ENCODE measurements at places on chromosomes 12 and 14. TPM values are rescaled to one million over a fixed set of nuclear protein-coding genes. Genes with fewer than 3 reads are reported as not detected.

The BDKRB2 gene
- 0.69 TPM for total RNA-seq

The GALNT9 gene
- total RNA-seq: 28.6 TPM

The BBOF1 gene
- total RNA-seq: 16.1 TPM

The SIX6 gene
- total RNA-seq: 0.69 TPM

The RAD51AP1 gene
- total RNA-seq: 7.8 TPM

The LRRC43 gene
- total RNA-seq: 6.5 TPM

The ULK1 gene
- total RNA-seq: 10.4 TPM

The SYT1 gene
- total RNA-seq: 235 TPM

The RAPGEF3 gene
- 16.6 TPM for total RNA-seq

The SOCS2 gene
- total RNA-seq: 45.7 TPM

The PLEKHG3 gene
- 9.9 TPM for total RNA-seq

The SLC16A7 gene
- 23.1 TPM for total RNA-seq

The SIRT4 gene
- total RNA-seq: 3.0 TPM

Measured in diencephalon (tissue), 1 donor.